Brain pericyte (primary cell): ENCODE measurements at places on chromosomes 16 and 17.

DNA sequence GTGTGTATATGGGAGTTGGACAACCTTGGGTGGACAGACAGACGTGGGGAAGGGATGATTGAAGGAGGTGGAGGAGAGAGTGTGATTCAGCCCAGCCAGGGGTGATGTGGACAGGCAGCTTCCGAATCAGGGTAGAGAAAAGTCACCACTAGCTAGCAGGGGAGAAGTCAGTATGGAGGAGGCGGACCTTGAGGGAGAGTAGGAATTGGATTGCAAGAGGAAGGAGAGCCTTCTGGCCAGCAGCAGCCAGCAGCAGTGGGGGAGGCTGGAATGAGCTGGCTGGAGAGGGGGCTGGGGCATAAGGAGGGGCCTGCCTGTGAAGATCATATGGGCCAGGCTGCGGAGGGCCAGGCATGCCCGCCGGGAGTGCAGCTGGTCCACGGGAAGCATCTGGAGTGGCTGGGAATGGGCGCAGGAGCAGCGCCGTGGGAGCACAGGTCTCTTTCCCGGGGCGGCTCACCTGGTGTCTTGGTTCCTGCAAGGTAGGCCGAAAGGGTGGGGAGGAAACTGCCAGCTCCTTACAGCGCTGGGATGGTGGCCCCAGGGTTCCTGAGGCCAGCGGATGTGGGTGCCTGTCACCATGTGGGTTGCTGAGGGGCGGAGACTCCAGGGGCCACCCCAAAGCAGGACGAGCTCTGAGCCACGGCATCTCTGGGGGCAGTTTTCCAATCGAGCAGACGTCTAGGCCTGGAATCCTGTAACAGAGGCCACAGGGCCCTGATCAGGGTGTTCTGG is 235.3 kb downstream of the SEC14L1 start:
- no peak for DNase-seq

GRCh38 chr16:29806641-29807425 is 504 bp downstream of the MAZ start:
- DNase-seq = no peak

DNA sequence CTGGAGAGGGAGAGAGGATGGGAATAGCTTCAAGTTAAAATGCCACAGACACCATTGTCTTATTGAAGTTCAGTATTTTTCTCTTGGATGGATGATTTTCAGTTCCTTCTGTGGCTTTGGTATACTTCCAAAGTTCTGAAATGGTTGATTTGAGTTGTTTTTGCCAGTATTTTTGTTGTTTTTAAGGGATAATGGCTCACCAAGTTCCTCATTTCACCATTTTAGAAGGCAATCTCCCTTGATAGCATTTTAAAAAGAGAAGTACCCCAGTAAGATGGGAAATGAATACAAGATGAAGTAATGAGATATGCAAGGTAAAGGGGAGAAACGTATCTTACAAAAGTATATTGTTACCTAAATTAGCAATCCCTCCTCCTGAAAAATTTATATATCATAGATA is 18.5 kb upstream of the SPDYE4 start:
- DNase-seq = no peak

GRCh38 chr16:17829811-17830210 is 359.1 kb upstream of the XYLT1 start:
- no peak for DNase-seq

DNA sequence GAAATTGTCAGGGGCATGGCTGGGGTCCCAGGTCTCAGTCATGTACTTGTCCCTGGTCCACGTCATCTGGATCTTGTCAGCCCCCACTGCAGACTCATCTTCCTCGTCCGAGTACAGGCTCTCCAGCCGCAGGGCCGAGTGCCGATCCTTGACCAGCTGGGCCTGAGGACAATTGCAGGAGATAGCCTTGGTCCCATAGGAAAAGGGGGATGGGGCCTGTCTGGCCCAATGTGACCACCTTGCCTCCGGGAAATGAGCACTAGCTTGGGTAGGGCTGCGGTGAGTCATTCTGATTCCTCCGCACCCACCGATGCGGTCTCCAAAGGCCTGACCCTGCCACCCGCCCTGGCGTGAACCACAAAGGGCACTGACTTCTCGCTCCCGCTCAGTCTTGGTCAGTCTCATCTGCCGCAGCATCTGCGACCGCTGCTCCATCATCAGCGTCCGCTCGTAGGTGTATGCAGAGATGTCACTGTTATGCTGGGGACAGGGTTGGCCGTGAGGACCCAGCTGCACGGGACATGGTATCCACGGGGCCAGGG is 1.5 kb upstream of the LCAT start:
- DNase-seq = no peak

DNA sequence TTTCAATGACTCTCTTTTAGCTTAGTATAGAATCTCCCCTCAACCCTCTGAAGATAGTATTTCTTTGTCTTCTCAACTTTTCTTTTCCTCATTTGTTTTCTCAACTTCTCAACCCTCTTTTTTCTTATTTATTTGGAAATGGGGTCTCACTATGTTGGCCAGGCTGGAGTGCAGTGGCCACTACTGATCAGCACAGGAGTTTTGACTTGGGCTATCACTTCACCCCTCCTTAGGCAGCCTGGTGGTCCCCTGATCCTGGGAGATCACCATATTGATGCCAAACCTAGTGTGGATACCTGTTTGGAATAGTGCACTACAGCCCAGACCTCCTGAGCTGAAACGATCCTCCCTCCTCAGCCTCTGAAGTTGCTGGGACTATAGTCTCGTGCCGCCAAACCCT is 79.8 kb downstream of the PITPNC1 start:
- DNase-seq = no peak

DNA sequence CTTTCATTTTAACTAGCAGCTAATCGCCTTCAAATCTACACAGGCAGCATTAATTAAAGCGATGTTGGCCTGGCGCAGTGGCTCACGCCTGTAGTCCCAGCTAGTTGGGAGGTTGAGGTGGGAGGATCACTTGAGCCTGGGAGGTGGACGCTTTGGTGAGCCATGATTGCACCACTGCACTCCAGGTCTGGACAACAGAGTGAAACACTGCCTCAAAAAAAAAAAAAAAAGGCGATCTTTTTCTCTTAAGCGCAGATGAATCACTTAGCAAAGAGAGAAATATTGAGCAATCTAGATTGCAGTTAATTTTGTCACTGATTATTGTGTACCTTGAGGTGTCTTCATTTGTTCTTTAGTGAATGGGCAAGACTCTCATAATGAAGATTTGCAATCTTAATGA is 12.4 kb downstream of the SNTB2 start:
- DNase-seq = no peak

GRCh38 chr16:71172481-71173207 is 57.9 kb downstream of the HYDIN start:
- no peak for DNase-seq

- DNase-seq = no peak
Measured at GRCh38 chr17:61383689-61384201, 15.9 kb upstream of the TBX2 start.

DNA sequence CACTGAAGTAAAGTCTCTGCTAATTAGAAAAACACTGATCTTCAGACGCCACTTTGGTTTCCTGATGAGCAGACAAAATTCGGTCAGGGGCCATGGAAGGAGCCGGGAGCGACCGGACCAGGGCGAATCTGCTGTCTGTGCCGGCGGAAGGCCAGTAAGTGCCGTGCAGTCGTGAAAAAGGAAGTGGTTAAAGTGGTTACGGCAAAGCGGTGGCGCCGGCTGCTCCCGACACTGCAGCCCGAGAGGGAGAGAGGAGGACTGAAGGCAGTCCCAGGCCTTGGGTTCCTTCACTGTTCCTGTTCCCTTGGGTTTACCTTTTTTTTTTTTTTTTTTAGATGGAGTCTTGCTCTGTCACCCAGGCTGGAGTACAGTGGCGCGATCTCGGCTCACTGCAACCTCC is 17.3 kb upstream of the HEXD start:
- no peak for DNase-seq

- DNase-seq = no peak
Measured at GRCh38 chr16:12611916-12612597, 191.6 kb downstream of the CPPED1 start.

GRCh38 chr17:44932096-44932786 is 15.3 kb downstream of the KIF18B start:
- DNase-seq = no peak

GRCh38 chr16:14104066-14104465 is 32.9 kb downstream of the MRTFB start:
- DNase-seq = no peak

- no peak for DNase-seq
Measured at GRCh38 chr17:50943575-50943933, 77.4 kb upstream of the TOB1 start.

GRCh38 chr17:27349540-27350021 is 55.7 kb downstream of the WSB1 start:
- DNase-seq = no peak

- no peak for DNase-seq
Measured at GRCh38 chr17:4497101-4497824, 1.4 kb upstream of the SPNS2 start.

GRCh38 chr17:58344047-58344790 is 7.8 kb downstream of the SUPT4H1 start:
- no peak for DNase-seq
